ENCODE measurements at places on chromosomes 3 and 15.
A peak's percentile ranks its signal among the peaks of the same experiment; 100 is the strongest.

DNA sequence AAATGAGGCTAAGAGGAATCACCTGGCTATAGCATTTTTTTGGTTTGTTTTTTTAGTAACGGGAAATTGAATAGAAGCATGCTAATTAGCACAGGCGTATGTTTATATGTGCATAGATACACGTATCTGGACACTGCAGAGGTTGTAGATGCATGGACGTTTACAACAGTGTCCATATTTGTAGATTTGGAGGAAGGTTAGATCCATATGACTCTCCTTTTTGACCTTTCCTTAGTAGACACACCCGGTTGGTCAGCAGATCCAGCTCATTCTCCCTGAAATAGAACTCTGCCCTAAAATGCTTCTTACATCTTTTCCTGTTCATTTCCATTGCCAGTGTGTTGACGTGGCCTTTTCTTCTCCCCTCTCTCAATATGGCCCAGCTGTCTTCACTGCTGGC is 60.1 kb downstream of the SLCO3A1 start:
- DNase-seq, result no peak

- no peak for DNase-seq
These were observed 152.1 kb downstream of the PDE8A start for GRCh38 chr15:85133709-85134108.

- peak; percentile 14 for DNase-seq
These were observed 26.4 kb downstream of the TYRO3 start for GRCh38 chr15:41585127-41586047.

DNA sequence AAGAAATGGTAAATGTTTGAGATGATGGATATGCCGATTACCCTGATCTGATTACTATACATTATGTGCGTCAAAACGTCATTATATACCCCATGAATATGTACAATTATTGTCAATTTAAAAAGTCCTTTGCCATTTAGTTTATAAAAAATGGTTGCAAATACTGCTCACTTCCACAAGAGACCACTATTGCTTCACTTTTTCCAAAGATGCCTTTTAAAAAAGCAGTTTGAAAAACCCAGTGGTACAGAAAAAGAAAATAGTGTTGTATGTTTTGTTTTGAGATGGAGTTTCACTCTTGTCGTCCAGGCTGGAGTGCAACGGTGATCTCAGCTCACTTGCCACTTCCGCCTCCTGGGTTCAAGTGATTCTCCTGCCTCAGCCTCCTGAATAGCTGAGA is 39.3 kb downstream of the EDEM1 start:
- DNase-seq, result peak; percentile 5

GRCh38 chr3:74756674-74757073 is 142.2 kb upstream of the CNTN3 start:
- DNase-seq, result no peak

DNA sequence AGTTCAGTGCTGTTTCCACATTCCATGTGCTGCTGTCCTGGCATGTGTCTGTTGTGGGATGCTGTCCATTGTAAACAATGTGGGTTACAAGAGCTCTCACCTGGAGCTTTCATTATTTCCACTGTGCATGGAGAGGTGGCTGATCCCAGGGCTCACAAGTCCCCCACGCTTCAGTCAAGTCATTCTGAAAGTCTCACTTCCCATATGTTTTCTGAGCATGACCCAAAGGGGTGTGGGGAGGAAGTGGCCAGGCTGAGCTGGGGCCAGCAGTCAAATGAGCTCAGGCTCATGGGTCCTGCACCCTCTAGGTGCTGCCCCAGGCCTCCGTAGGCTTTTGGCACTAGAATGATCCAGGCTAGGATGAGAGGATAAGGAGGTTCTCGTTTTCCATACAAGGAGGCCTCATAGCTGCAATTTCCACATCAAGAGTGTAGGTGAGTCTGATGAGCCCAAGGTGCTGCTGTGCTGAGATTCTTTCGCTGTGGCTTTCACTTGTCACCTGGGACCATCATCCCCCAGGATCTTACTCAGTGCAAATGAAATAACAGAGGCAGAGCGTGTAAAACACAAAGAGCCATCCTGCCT is 22.0 kb downstream of the STARD5 start:
- no peak for DNase-seq

DNA sequence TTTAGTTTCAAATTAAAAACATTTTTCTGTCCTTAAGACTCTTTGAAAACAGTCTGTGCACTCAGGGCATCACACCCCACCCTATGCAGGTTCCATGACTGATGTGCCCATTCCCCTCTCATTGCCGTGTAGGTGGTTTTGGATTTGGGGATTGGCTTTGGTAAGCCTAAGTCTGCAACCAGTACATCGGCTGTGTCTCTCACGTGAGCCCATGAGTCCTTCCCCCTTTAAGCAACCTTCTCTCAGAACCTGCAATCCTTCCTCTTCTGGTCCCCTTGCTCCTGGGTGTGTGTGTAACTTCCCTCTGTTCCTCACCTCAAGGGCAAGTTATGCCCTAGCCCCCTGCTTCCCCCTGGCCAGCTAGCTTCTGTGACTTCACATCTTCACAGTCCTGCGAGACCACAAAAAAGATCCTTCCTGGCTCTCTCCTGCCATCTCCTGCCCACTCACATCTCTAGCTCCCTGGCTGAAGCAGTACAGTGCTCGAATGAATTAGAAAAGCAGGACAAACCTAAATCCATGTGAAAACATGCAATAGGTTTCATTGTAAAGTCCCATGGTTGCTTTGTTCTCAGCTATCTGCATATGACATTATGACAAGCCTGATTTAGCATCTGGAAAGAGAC is 126.7 kb downstream of the UACA start:
- no peak for DNase-seq

- DNase-seq, result no peak
These were observed 519.8 kb upstream of the GOLIM4 start for GRCh38 chr3:168615493-168616020.

- DNase-seq, result no peak
These were observed 14.1 kb upstream of the SHISA5 start for GRCh38 chr3:48518069-48518468.

GRCh38 chr3:126112531-126113237 is 28.8 kb upstream of the SLC41A3 start:
- DNase-seq, result no peak

DNA sequence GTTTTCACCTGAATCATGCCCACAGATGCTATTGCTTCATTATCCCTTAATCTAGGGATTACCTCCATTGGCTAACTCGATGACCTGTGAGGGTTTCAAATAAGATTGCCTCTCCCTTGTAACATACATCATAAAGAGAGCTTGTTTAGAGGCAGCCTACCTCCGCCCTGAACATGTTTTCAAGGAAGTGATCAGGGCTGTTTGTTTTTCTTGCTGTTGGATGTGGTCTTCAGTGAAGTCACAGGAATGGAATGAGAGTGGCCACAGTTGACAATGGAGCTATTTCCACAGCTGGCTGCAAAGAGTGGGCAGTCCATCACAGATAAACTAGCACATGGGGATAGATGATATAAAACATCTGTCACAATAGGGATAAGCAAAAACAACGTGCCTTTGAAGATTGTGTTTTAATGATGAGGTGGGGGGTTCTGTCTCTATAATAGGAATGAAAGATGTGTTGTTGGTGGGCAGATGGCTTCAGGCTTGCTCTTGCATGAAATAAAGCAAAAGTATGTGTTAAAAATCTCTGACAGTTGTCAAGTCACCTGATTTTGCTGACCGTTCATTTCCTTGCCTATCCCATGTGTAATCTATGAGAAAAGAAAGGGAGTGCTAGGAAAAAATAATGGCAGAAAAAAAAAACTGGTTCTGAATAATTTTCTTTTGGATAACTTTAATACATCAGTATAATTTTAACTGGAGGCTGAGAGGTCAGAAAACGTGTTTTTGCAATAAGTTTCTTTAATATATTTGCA is 642.3 kb downstream of the RBMS3 start:
- DNase-seq, result peak; percentile 6

- DNase-seq, result no peak
These were observed 513.3 kb upstream of the CFAP20DC start for GRCh38 chr3:59563072-59563605.

DNA sequence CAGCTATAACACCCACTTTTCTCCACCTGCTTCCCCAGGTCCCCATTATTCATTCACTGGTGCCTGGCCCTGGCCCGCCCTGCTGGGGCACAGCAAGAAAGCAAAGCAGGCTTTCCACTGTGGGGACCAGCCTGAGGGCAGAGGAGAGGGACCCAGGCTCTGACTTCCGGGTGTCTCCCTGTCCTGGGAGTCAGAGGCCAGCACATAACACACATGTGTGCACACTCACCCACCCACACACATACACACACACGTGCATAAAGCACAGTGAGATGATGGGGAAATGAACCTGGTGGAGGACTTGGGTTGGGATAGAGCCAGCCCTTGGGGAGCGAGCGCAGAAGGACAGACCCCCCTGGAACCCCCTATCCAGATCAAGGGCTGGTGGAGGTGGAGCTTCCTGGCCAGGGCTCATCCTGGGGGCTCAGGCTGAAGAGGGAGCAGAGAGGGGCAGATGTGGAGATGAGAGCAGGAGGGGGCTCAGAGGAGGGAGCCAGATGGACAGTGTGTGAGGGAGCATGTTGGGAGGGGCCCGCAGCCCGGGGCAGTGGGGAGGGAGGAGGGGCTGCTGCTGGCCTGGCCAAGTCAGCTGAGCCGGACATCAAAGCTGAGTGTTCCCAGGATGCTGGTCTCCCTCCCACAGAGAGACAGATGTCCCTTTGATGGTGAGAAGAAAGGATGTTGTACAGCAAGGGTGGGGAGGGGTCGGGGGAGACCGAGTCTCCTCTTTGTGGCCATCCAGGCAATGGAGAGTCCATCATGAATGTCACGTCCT is 78.2 kb downstream of the LINGO1 start:
- no peak for DNase-seq

DNA sequence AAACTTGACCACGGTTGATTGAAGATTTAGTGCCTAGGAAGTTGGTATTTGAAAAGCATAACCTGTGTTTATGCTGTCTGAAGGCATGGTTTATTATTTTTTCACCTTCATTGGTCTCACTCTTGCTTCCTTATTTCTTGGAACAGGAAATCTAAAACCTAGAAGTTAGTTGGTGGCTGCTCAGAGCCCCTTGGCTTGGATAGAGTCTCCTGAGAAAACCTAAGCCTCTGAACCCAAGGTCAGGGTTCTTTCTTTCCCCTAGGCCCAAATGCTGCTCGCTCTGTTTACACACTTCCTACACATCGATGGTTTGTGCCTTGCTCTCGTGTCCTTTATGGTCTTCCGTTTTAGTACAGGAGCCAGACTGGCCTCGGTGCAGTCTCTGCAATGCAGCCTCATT is 82.2 kb downstream of the TRAK1 start:
- DNase-seq, result no peak

DNA sequence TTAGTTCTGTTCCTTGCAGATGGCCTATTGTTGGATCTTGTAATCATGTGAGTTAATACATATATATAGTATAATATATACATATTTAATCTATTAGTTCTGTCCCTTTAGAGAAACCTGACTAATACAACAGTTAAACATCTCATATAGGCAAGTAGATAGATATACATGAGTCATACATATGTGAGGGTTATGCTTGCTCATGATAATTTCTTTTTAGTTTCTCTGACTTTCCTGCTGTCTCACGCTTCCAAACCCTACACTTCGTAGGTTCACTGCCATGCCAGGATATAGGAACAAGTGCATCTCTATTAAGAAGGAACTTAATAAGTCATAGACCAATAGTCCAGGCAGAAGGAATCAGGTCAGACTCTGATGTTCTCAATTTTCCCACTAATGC is 16.8 kb upstream of the CLDN16 start:
- no peak for DNase-seq

- DNase-seq, result no peak
These were observed 158.8 kb downstream of the ERC2 start for GRCh38 chr3:56309465-56309864.

- peak; percentile 24 for DNase-seq
These were observed at the start of gene EIF4E3 for GRCh38 chr3:71725271-71725991. EIF4E3 (minus strand) TSS chr3:71725402; CDS start chr3:71725367, 35 bp downstream.

DNA sequence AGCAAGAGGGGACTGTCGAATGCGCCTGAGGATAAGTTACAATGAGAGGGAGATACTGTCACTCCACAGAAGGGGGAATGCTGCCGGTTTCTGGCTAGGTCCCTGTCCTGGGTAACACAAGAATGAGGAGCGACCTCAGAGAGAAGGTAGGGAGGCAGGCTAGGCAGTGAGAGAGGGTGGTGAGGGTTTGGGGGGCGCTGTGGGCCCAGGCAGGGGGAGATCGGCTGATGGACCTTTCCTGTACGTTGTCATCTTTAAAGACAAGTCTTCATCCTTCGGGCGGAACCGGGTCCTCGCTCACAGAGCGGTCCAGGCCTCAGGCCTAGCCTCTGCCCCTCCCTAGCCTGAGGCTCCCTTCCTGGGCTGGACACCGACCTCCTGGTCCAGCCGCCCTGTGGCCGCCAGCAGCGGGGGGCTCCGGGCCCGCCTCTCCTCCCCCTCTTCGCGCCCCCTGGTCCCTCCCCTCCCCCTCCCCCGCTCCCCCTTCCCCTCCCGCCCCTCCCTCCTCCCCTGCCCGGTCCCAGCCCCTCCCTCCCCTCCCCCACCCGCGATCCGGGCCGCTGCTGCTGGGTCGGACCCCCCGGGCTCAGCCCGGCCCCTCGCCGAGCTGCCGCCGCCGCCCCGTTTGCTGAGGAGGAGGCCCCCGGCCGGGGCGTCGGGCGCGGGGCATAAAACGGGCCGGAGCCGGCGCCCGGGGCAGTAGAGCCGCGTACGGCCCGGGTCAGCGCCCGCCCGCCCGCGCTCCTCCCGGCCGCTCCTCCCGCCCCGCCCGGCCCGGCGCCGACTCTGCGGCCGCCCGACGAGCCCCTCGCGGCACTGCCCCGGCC is at the start of gene CHRD:
Gene CHRD, plus strand, starts transcription at position 697 of the 827 bp plus-strand sequence. CDS start 265 bp downstream, outside the sequence.
- no peak for DNase-seq

DNA sequence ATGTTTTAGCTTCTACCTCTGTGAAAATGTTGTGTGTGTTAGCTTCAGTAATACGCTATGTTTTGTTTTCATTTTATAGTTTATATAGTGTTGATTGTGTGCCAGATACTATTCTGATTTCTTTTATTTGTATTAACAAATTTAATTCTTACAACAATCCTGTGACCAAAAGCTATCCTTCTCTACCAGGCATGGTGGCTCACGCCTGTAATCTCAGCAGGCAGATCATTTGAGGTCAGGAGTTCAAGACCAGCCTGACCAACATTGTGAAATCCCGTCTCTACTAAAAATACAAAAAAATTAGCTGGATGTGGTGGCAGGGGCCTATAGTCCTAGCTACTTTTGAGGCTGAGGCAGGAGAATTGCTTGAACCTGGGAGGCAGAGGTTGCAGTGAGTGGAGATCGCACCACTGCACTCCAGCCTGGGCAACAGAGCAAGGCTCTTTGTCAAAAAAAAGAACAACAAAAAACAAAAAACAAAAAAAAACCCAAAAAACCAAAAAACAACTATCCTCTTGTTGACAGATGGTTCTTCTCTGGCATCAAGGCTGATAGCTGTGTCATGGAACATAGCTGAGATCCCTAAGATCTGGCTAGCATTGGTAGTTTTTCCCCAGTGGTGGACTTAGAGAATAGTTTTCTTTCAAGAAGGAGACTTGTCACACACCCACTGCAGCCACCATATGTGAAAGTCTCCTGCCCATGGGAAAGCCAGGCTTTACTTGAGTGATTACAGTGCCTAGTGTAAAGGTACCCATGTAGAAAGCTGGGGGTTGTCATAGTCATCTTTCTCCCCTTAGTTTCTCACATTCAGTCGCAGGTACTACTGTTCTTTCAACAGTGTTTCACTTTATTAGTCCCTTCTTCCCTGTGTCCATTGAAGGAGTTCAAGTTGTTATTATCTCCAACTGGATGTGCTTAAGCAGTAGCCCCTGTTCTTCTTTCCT is 116.5 kb downstream of the UBE2E2 start:
- no peak for DNase-seq

- DNase-seq, result no peak
These were observed 255.5 kb upstream of the TGFBR2 start for GRCh38 chr3:30350901-30351300.

Measured in NCI-H460 (cell line).